ENCODE measurements at places on chromosomes 4 and X.

- DNase-seq: no peak
These were observed 10.1 kb upstream of the TBX22 start for GRCh38 chrX:80004458-80004857.

DNA sequence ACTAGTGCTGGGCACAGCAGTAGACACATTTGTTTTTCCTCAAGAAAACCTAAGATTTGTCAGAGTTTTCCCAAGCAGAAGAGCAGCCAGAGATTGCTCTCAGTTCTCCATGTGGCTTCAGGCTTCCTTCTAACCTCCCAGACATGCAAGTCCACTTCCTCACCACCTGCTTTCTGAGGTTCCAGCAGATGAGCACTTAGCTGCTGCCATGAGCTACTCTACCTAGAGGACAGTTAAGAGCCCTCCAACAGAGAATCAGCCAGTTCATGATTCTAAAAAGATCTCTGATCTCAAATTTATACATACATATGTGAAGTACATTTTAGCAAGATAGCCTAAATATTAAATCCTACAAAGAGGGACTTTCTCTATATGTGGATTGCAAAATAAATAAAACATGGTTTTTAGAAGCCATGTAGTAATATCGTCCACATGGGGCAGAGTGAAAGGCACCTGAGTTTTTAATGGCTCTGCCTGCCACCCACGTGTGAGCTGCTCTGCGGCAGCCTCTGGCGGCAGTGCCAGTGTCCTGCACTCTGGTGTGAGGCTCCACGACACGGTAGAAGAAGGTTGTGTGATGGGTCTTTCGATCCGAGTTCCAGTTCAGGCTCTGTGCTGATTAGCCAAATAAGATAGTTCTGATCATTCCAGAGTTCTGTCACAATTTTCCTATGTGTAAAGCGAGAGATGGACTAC lies 10.3 kb downstream of the CYP4V2 start:
- no peak for DNase-seq

DNA sequence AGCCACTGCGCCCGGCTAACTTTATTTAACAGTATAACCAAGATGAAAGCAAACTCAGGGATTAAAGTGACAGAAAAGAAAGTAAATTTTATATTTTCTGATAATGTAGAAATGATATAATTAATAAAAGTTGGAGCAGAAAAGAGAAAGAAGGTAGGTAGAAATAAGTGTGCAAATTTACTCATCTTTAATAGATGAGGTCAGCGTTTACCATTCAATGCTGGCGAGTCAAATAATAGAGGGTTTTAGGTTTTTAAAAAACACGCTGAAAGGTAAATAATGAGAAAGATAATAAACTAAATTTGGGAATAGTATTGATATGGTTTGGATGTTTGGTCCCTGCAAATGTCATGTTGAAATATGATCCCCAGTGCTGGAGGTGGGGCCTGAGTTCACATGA lies 13.6 kb downstream of the CDKN2AIP start:
- no peak for DNase-seq

DNA sequence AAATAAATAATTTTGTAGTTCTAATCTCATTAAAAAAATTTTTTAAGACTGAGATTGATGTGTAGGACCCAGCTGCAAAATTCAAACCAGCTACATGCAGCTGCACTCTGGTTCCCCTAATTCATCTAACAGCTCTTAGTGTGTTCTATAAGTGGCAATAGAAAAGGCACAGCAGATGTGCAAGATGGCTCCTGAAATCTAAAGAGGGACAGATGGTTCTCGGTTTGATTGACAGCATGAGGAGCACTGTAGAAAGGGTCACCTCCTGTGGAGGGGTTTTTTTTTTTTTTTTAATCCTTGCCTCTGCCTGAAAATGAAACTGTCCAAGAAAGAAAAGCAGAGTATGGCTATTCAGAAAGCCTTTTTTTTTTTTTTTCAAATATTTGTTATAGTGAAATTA lies 16.9 kb upstream of the OCIAD1 start:
- DNase-seq: no peak

- no peak for DNase-seq
These were observed 127.8 kb upstream of the ARX start for GRCh38 chrX:25143596-25143995.

GRCh38 chrX:133306316-133306715 lies 88.2 kb upstream of the TFDP3 start:
- DNase-seq: no peak

Measured in NCI-H1930 (cell line).